ENCODE measurements at places on chromosomes 4 and X.

GRCh38 chrX:39954851-39955250 lies 142.9 kb downstream of the BCOR start:
- no peak for DNase-seq

DNA sequence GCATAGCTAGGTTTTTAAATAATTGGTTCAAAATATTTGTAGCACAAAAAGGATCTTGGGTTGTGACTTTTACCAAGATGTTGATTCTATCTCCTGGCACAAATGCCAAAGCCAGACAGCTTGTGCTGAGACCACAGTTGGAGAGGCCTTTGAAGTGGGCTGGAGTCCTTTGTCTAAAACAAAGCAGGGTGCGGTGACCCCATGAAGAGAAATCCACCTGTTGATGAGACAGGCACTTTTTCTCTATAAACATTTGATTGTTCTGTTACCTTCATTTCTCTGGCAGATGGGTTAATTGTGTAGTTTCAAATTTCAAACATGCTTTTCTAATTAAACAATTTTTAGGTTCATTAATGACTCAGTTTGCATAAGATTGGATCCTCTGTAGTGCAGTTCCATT lies 56.7 kb downstream of the STOX2 start:
- DNase-seq = no peak

GRCh38 chr4:11801466-11802446 lies 373.1 kb upstream of the HS3ST1 start:
- no peak for DNase-seq

DNA sequence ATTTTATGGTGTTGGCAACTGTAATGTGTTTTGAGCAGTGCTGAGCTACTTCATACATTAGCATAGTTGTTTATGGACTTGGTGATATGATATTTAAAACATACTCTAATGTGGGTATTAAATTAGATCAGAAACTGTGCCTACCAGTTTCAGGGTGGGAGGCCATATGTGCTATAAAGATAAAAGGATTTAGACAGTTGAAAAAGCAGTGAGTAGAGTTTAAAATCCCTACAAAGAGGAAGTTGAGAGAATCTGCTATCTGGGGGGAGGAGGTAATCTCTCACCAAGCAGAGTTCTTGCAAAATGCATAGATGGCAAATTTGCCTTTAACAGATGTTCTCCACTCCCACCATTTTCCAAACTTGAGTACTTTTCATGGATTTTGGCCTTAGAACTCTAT lies 154.5 kb downstream of the SPOCK3 start:
- no peak for DNase-seq

- no peak for DNase-seq
These were observed 24.9 kb upstream of the HUWE1 start for GRCh38 chrX:53711436-53711835.

DNA sequence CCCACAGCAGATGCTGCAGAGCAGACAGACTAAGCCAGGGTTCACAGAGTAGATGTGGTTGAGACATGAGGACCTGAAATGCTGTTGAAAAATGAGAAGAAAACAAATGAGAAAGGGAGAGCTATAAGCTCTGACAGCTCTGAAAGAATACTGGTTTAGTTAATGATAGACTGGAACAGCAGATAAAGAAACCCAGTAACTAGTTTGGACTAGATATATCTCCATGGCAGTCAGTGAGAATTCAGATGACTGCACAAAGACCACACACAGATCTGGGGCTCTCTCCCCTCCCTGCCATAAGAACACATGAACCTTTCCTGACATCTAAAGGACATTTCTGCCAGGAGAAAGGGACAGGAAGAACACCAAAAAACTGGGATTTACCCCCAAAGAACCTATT lies 8.2 kb downstream of the NAA11 start:
- DNase-seq = no peak

DNA sequence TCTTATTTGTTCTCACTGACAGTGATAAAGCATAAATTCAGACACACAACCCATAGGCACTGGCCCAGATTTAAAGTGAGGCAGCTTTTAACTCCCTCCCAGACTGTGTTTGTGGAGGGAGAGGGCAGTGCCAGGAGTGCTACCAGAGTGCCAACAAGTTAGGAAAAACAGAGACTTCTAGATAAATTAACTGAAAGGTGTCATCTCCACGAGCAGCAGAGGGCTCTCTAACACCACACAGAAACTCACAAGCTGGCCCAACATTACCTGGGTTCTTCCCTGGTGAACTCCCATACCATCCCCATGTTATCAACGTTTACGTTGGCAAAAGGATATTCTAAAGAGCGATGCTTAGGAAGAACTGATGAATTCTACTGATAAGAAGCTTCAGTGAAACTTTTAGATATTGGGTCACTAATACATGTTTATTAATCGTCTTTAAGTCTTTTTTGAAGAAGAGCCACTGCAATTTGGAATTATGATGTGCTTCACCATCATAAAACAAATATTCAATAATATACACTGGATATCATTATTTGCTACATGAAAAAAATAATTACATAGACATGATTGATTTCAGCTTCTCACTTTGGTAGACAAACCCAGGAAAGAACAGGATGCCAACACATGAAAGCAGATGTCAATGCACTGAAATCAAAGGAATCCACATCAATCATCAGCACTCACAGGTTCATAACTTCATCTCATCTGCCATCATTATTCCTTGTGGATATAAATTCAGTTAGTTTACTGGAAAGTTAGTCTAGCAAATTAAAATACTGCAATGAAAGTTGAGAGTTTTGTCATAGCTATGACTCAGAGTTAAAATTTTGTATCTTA lies 121.2 kb upstream of the NAP1L5 start:
- no peak for DNase-seq

DNA sequence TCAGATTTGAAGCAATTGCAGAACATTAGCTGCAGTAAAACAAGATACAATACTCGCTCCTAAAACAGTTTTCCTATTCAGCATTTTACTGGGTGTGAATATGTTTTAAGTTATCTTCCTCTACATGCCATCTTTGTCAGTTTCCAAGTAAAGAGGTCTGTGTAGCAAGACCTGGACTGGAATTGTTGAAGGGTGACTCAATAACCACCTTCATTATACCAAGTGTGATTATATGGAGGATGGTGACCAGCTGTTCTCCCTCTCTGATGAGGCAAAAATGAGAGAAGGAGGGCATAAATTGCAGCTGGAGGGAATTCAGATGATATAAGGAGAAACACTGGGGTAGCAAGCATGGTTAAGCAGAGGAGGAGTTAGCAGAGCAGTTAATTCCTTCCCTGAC lies 922.1 kb upstream of the SLIT2 start:
- DNase-seq = no peak

DNA sequence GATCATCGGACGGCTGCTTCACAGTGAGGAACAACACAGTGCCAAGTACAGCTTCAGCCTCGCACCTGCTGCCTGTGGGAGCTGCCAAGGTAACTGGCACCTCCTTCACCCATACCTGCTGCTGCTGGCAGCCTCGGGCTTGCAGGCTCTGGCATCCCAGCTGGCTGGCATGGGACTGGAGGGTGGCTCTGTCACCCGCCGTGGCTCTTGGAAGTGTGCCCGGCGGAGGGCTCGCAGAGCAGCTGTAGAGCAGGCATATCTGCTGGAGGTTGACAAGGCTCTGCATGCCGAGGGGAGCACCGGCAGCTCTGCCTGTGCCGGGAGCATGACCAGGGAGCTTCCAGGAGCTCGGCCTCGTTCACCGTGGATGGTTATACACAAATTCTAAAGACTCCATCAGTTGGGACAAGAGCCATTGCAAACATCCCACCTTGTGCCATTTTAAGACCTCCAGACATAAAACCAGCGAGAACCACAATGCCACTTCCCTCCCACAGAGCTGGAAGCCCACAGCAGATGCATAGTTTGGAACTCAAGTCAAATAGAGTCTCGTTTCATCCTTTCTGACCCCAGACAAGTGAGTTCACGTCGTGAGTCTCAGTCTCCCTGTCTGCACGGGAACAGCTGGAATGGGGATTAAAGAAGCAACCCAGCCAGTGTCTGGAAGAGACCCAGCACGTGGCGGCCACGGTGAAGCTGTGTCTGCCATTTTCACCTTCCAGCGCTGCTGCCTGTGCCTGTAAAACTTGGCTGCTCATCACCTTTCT lies 84.3 kb upstream of the PSAPL1 start:
- DNase-seq = no peak

- DNase-seq = no peak
These were observed 80.1 kb upstream of the PSAPL1 start for GRCh38 chr4:7514789-7515188.

GRCh38 chr4:88937081-88937480 lies 119.9 kb downstream of the FAM13A start:
- DNase-seq = no peak

DNA sequence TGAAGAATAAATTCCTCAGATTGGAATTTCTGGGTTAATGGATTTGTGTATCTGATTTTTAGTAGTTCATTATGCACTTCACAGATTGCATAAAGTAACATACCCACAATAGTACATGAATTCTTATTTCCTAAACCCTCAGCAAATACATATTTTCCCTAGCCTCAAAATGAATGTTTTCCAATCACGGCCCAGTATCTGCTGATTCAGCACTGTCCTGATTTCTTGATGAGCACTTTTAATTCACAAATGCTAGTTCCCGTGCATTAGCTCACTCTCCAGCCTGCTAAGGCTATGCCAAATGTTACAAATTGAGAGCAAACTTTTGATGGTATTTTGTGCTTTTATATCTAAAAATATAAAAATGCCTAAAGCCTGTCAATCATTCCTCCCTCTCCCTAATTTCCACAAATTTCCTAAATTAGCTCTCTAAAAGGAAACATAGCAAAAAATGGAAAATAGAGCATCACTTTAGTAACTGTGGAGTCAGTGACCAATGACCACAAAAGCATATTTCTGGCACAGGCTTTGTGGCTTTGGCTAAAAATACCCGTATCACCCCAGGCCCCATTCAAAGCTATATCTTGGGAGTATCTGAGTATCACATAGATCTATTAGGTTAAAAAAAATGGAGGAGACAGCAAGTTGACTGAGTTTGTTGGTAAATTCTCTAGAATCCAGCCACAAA lies 75.5 kb downstream of the NAF1 start:
- DNase-seq = no peak

DNA sequence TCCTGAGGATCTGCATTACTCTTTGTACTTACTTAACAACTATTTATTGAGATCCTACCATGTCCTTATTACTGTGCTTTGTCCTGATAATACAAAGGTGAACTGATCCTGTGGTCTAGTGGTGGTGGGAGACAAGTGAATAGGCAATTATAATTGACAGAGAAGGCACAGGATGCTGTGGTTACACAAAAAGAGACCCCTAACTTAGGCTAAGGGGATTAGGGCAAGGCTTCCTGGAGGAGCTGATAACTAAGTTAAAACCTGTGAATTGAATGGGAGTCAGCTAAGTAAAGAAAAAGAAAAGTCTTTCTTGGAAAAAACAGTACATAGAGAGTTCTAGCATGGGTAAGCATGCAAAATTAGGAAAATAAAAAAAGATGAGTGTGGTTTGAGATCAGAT lies 164.4 kb downstream of the LARP7 start:
- no peak for DNase-seq

GRCh38 chr4:76892601-76893000 lies 5.3 kb downstream of the SOWAHB start:
- DNase-seq = no peak

GRCh38 chrX:33205321-33205720 lies 6.0 kb downstream of the DMD start:
- DNase-seq = no peak

- peak; percentile 42 for DNase-seq
These were observed 15.1 kb downstream of the NOCT start for GRCh38 chr4:139030614-139031235.

- DNase-seq = no peak
These were observed 108.3 kb upstream of the CAMK2D start for GRCh38 chr4:113869743-113870375.

DNA sequence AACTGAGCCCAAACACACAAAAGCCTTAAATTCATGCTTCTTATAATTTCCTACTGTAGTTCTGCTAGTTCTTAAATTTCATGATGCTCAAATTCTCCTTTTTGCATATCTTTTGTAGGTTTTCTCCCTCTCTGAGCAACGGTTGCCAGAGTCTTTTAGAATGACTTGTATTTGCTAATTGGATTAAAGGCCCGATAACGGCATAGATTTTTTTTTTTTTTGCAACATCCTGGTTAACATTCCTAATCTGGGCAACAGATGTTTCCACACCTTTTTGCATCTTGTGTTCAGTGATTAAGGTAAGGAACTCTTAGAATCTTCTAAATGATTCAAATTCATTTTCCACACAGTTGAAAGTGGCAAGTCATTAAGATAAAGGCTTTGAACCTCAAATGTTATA lies 66.3 kb upstream of the ADGRG2 start:
- no peak for DNase-seq

DNA sequence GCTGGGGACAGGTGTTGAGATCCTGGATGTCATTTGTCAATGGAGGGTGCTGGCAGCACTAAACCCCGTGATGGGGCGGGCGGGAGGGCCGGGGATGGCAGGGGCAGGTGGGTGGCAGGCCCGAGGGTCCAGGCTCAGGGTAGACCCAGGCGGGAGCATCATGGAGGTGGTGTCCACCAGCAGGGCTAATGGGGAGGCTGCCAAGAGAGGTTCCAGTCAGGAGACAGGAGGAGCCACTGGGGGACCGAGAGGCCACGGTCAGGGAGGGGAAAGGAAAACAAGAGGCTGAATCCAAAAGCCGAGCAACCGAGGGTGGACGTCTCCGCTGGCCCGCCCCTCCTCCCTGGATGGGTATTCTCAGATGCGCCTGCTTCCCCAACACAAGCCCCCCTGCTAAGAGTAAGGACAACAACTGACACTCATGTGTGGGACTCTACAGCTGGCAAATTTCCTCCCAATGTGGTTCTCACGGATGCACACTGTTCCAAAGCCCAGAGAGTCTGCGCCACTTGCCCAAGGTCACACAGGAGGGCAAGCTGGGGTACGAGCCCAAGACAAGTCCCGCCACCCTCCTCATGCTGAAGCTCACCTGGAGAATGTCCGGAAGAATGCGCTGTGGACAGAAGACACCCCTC lies 132.0 kb downstream of the CPZ start:
- no peak for DNase-seq

- DNase-seq = no peak
These were observed 131.3 kb downstream of the ARHGAP10 start for GRCh38 chr4:147863111-147863747.

DNA sequence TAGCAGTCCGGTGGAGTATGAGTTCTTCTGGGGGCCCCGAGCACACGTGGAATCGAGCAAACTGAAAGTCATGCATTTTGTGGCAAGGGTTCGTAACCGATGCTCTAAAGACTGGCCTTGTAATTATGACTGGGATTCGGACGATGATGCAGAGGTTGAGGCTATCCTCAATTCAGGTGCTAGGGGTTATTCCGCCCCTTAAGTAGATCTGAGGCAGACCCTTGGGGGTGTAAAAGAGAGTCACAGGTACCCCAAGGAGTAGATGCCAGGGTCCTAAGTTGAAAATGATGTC lies 852 bp downstream of the MAGEH1 start:
- no peak for DNase-seq

- DNase-seq = no peak
These were observed 345.7 kb upstream of the NR3C2 start for GRCh38 chr4:148787831-148788477.
